ENCODE measurements at places on chromosomes 6 and 20.
A peak's percentile ranks its signal among the peaks of the same experiment; 100 is the strongest.

GRCh38 chr6:27806981-27807440 is 105.2 kb downstream of the OR2B2 start:
- peak; percentile 69 for DNase-seq

- no peak for DNase-seq
Measured at GRCh38 chr6:38021029-38021428, 201.5 kb downstream of the ZFAND3 start.

GRCh38 chr20:43536817-43537440 is 21.9 kb upstream of the SGK2 start:
- peak; percentile 53 for DNase-seq

GRCh38 chr20:51347831-51348230 is 194.7 kb downstream of the NFATC2 start:
- no peak for DNase-seq

DNA sequence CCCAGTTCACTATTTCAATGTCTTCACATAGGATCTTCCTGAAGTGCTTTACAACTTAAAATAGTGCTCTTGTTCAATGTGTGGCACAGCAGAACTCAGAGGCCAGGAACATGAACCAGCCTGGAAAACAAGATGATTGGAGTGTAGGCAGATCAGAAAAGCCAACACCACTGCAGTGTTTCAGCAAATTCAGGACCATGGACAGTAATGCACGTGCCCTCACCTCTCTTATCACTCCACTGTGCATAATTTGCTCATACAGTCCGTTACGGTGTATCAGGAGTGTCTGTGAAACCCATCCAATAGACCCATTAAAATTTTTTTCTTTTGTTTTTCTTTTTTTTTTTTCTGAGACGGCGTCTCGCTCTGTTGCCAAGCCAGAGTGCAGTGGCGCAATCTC is 27.6 kb upstream of the HACE1 start:
- DNase-seq, result peak; percentile 43

- DNase-seq, result peak; percentile 56
Measured at GRCh38 chr6:13331516-13332348, 3.4 kb upstream of the TBC1D7 start.

DNA sequence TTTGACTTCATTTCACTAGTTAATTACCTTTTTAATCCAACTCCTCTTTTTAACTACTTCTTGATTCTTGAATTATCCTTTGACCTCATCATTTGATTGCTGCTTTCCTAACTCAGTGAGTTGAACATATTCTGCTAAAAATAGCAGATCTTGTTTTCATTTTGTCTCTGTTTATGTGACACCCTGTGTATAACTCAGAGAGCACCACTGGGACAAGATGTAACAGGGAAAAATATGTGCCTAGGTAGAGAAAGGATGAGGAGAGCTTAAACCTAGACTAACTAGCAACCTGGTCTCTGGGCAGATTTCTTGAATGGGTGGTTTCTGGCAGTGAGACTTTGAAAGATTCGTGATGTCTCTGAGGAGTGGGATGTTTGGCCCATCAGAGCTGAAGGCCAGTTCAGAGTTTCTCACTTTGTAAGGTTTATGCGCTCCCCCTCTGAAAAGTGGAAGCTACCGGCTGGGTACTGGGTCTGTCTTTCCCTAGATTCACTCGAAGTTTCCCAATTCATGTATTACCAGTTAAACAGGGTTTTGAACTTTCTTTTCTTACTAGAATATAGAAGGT is 61.8 kb downstream of the TPD52L1 start:
- DNase-seq, result no peak

- DNase-seq, result no peak
Measured at GRCh38 chr6:147223736-147224135, 19.5 kb downstream of the STXBP5 start.

Measured in cardiac fibroblast (primary cell).